ENCODE measurements at places on chromosomes 2 and 18. TPM values are rescaled to one million over a fixed set of nuclear protein-coding genes. Genes with fewer than 3 reads are reported as not detected.

- H3K36me3 ChIP-seq: no peaks in the 10 kb centered on the region
- H3K27ac ChIP-seq: no peak overlapping the region
- no peaks in the 10 kb centered on the region for H3K27me3 ChIP-seq
- no peaks in the 10 kb centered on the region for H3K4me1 ChIP-seq
Observed at GRCh38 chr2:40097691-40098385, 318.8 kb upstream of the THUMPD2 start.

Gene ARL6IP6
- total RNA-seq: 37.0 TPM

GRCh38 chr18:65235966-65236624 lies 514.7 kb upstream of the CDH7 start:
- DNase-seq: no peak
- H3K27ac ChIP-seq: no peak overlapping the region
- H3K27me3 ChIP-seq: no peaks in the 10 kb centered on the region
- no peaks in the 10 kb centered on the region for H3K36me3 ChIP-seq
- no peak overlapping the region for H3K4me3 ChIP-seq
- H3K4me1 ChIP-seq: no peaks in the 10 kb centered on the region

- no peak overlapping the region for H3K27ac ChIP-seq
- no peak for DNase-seq
- no peaks in the 10 kb centered on the region for H3K27me3 ChIP-seq
- H3K4me3 ChIP-seq: no peak overlapping the region
- H3K36me3 ChIP-seq: no peaks in the 10 kb centered on the region
Observed at GRCh38 chr2:102016399-102016955, 24.7 kb downstream of the IL1R2 start.

DNA sequence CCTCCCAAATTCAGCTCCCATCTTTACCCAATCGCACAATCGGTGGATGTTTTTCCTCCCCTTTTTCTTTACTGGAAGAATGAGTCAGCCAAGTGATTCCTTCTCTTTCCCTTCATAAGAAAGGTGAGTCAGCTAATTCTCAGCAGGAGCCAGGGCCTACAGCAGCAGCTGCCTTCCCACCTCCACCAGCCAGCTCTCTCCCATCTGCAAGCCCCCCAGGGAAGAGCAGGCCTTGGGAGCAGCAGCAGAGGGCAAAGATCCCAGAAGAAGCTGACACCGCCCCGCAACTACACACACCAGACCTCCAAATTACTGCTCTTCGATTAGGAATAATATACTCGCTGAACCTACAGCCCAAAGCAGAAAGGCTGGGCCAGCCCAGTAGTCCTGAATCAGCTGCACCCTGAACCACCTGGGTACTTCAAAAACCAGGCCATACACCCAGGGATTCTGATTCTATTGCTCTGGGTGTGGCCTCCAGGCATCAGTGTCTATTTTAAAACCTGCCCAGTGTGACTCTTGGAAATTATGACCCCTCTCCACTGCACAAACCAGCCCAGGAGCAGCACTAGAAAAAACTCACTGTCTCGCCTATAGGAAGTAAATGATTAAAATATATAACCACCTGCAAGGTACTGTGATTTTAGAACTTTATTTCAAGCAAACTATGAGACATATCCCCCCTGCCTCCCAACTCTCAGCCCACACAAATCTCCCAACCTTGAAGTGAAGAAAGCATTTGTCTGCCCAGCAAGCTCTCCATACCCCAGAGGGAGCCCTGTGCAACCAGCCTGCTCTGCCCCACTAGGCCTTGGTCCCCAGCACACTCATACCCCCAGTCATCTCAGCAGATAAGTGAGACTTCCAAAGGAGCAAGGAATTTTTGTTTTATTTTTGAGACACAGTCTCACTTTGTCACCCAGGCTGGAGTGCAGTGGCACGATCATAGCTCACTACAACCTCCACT lies 7.3 kb downstream of the SFXN5 start:
- DNase-seq: no peak
- peaks cover 56% of the 10 kb centered on the region for H3K4me1 ChIP-seq
- no peaks in the 10 kb centered on the region for H3K27me3 ChIP-seq
- H3K4me3 ChIP-seq: no peak overlapping the region
- peak overlapping the region; percentile 6 for H3K27ac ChIP-seq

Gene SCN3A
- not detected for total RNA-seq

DNA sequence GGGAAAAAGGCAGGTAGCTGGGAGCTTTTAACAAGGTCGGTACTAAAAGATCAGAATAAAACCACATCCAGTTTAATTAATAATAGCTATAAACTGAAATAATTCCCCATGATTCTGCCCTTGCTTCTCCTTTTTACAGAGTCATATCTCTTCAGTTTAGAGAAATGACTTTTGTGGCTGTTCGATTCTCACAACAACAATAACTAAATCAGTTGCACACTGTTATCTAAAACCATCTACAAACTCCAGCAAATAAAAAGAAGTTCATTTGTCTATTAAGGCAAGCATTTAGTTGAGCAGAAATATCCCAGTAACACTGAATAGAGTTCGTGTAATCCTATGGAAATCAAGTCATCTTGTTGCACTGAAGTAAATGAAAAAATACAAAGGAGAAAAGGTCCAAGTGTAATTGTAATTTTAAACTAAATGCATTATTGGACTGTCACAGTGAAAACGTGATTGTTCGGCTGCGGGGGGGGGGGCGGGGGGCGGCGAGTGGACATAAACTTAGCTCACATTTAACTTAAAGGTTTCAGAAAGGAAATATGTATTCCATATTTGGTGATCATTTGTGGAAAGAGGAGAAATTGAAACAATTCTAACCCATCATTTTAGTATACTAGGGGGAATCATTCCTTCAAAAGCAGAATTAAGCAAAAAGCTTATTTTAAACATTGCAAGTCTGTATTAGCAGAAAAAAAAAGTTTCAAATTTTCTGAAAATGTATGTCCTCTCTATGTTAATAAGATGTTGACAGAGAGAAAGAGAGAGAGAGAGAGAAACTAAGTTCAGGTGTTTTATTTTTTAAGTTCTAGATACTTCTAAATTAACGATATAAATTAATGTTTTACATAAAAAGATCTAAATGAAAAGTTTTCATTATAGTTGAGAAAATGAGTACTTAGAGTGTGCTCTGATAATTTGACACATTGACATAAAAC lies 144.5 kb downstream of the MEIS1 start:
- H3K4me3 ChIP-seq: no peak overlapping the region
- H3K27ac ChIP-seq: no peak overlapping the region
- peaks cover 26% of the 10 kb centered on the region for H3K27me3 ChIP-seq
- H3K36me3 ChIP-seq: no peaks in the 10 kb centered on the region
- peaks cover 36% of the 10 kb centered on the region for H3K4me1 ChIP-seq
- no peak for DNase-seq

- H3K4me1 ChIP-seq: peaks cover 24% of the 10 kb centered on the region
- H3K27ac ChIP-seq: no peak overlapping the region
- H3K27me3 ChIP-seq: no peaks in the 10 kb centered on the region
- H3K4me3 ChIP-seq: no peak overlapping the region
- H3K36me3 ChIP-seq: peaks cover 4% of the 10 kb centered on the region
- DNase-seq: no peak
Observed at GRCh38 chr18:76459687-76460350, 35.2 kb downstream of the ZNF516 start.

DNA sequence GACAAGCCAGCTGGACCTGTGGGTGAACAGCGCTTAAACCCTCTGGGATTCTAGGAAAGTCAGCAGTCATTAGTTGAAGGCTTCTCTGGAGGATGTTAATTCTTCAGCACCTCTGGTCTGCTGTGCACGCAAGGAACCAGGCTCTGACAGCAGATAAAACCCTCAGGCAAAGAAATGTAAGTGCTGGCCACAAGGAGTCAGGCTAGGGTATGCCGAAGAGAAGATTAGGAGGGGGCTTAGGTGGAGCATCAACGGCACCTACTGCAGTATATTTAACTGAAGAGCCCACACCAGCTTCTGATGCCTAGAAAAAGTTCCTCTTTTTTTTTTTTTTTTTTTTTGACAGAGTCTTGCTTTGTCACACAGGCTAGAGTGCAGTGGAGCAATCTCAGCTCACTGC lies 304.2 kb upstream of the MC4R start:
- H3K27me3 ChIP-seq: no peaks in the 10 kb centered on the region
- no peak overlapping the region for H3K27ac ChIP-seq
- no peak overlapping the region for H3K4me3 ChIP-seq
- DNase-seq: no peak

GRCh38 chr2:191885098-191885497 lies 38.2 kb upstream of the CAVIN2 start:
- H3K4me1 ChIP-seq: peaks cover 54% of the 10 kb centered on the region
- H3K27ac ChIP-seq: no peak overlapping the region
- H3K4me3 ChIP-seq: no peak overlapping the region
- no peaks in the 10 kb centered on the region for H3K36me3 ChIP-seq
- no peak for DNase-seq
- no peaks in the 10 kb centered on the region for H3K27me3 ChIP-seq

DNA sequence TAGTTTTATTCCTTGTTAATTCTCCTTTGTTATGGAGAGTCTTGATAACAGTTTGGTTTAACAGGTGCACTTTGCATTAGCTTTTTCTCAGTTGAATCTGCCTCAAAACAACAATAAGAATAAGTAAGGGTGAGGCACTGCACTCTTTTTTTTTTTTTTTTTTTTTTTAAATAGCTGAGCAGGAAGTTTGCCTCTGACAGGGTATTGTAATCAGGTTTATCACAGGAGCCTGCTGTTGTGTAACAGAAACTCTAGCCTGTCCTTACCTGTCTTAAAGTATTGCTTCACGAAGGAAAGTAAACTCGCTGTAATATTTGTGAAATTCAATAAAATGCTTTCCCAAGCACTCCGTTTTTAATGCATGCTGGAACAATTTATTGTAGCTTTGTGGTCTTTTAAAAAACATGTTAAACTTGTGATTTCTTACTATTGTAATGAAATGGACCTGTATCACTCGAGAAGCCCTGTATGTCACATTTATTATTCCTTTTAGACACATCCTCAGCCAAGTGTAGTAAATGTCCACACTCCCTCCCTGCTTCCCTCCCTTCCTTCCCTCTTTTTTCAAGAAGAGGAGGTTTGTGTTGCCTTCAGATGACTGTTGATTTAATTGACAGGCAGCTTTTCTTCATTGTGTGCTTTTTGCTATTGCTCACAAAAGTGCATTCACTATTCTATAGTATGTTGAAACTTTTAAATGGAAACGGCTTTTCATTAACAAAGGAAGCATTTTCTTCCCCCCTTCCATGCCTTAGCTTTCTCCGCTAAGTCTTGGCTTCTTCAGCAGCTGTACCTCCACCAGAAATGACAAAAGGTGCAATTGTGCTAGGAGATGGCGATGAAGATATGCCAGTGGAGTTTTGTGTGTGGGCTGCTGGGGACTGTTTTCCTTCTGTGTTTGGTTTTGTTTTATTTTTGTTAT lies 52.7 kb downstream of the TAF1B start:
- H3K27me3 ChIP-seq: no peaks in the 10 kb centered on the region
- no peak overlapping the region for H3K4me3 ChIP-seq
- H3K36me3 ChIP-seq: no peaks in the 10 kb centered on the region
- DNase-seq: peak; percentile 67

DNA sequence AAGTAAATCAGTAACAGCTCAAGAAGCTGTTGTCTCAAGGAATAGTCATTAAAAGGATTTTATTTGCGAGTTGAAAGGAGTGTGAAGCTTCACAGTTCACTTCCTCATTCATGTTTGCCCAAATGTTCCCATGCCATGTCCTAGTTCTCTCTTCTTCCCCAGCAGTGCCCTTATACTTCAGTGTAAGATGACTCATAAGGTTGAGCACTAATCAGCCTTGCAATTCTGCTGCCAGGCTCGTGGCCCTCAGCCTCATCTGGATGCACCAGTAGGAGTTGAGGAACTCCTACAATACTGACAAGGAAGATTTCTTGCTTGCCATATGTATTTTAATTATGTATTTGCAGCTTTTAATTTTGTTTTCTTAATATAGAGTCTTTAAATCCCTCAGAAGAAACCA lies 1980.4 kb downstream of the SUCLG1 start:
- no peaks in the 10 kb centered on the region for H3K36me3 ChIP-seq
- no peaks in the 10 kb centered on the region for H3K27me3 ChIP-seq
- no peak overlapping the region for H3K4me3 ChIP-seq
- DNase-seq: no peak
- no peak overlapping the region for H3K27ac ChIP-seq

GRCh38 chr18:31723990-31724711 lies 36.5 kb downstream of the SLC25A52 start:
- no peaks in the 10 kb centered on the region for H3K36me3 ChIP-seq
- no peak overlapping the region for H3K27ac ChIP-seq
- no peak for DNase-seq

Gene HOXD9
- total RNA-seq: not detected

Gene FRZB
- 0.04 TPM for total RNA-seq

DNA sequence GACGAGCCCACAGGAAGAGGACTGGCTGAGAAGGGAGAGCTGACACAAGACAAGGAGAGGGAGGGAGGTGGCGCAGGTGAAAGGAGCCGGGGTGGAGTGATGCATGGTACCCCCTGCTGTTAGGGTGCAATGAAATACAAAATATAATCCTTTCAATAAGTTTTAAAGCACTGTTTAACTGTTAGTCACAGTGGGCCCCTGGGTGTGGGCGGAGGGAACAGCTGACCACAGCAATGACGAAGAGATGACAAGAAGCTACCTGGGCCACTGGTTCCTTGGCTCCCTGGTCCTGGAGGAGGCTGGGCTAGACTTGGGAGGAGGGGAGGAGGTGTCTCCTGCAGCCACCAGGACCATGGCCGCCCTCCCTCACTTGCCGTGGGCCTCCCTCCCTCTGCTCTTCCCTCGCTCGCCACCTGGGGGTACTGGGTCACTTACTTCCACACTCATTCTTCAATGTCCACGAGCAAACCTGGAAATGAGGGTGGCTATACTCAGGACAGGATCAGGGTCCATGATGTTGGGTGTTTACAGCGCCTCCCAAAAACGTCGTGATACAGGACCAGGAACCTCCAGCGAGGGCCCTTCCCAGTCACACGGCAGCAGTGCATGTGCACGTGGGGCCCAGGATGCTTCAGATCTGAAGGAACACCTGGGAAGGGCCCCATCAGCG lies 196.1 kb downstream of the ANKRD30B start:
- no peak overlapping the region for H3K4me3 ChIP-seq
- no peaks in the 10 kb centered on the region for H3K4me1 ChIP-seq
- no peak for DNase-seq
- H3K27ac ChIP-seq: no peak overlapping the region
- H3K27me3 ChIP-seq: no peaks in the 10 kb centered on the region
- no peaks in the 10 kb centered on the region for H3K36me3 ChIP-seq

Gene AGXT
- 41.9 TPM for total RNA-seq

DNA sequence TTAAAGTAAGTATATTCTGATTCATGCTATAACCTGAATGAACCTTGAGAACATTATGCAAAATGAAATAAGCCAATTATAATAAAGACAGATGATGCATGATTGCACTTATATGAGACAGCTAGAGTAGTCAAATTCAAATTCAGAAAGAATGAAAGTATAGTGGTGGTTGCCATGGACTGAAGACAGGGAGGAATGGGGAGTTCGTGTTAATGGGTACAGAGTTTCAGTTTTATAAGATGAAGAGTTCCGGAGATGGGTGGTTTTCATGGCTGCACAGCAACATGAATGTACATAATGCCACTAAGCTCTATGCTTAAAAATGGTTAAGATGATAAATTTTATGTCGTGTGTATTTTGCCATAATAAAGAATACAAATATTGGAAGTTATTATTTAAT lies 751.2 kb downstream of the TSN start:
- DNase-seq: no peak
- no peak overlapping the region for H3K4me3 ChIP-seq
- no peak overlapping the region for H3K27ac ChIP-seq
- H3K27me3 ChIP-seq: no peaks in the 10 kb centered on the region
- no peaks in the 10 kb centered on the region for H3K4me1 ChIP-seq

- H3K36me3 ChIP-seq: peaks cover 18% of the 10 kb centered on the region
- DNase-seq: no peak
- no peak overlapping the region for H3K27ac ChIP-seq
- H3K4me3 ChIP-seq: no peak overlapping the region
Observed at GRCh38 chr2:121608967-121609366, 40.3 kb downstream of the CLASP1 start.
